B cell (primary cell): ENCODE measurements at places on chromosomes 4 and X.
A peak's percentile ranks its signal among the peaks of the same experiment; 100 is the strongest.

DNA sequence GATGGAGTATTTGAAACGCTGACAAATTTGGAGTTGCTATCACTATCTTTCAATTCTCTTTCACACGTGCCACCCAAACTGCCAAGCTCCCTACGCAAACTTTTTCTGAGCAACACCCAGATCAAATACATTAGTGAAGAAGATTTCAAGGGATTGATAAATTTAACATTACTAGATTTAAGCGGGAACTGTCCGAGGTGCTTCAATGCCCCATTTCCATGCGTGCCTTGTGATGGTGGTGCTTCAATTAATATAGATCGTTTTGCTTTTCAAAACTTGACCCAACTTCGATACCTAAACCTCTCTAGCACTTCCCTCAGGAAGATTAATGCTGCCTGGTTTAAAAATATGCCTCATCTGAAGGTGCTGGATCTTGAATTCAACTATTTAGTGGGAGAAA lies 13.2 kb downstream of the TLR8 start:
- DNase-seq, result no peak

GRCh38 chr4:15547392-15547791 lies 77.7 kb downstream of the CC2D2A start:
- no peak for DNase-seq

DNA sequence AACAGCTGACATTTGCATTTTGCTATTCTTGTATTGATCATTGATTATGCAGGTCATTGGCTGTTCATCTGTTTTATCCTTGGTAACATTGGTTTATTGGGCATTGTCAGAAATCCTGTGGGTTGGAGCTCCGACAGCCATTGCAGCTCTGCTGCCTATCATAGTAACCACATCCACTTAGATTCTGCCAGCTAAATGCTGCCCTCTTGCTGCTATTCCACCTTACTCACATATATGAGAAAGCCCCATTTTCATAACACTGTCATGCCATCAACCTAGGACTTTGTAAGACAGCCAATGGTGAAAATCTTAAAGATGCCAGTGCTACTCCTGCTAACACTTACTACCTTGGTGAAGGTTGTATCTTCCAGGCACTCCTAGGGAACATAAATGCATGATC lies 187.3 kb upstream of the CXCL13 start:
- peak; percentile 18 for DNase-seq

- DNase-seq, result no peak
Observed at GRCh38 chr4:76654791-76655190, 219.8 kb downstream of the SHROOM3 start.

DNA sequence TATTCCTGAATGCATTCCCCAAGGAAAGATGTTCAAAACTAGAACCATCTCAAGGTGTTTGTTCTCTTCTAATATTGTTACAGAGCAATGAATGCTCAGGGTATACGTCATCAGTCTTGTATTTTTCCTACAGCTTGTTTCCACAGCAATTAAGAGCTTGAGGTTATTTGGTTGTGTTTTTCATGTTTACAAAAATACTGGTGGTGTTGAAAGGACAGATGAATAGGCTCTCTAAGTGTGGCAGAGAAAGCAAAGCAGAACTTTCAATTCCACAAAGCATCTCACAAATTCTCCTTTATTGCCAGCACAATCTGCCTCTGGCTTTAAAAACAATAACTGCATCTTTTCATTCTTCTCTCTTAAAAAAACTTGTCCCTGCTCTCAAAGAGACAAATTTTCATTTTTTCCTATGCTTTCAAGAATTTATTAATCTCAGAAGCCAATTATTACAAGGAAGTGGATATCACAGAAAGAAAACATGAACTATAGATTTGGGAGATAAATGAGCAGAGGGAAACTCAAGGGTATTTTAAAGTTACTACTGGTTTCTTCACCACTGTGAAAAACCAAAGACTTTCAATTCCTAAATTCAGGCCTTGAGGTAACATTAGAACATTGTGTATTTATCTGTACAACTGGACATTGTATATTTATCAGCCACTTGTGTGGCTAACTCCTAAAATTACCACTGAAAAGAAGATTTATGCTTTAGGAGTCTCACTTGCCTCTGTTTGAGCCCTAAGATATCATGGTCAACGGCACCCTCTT lies 49.2 kb downstream of the DDX53 start:
- no peak for DNase-seq

DNA sequence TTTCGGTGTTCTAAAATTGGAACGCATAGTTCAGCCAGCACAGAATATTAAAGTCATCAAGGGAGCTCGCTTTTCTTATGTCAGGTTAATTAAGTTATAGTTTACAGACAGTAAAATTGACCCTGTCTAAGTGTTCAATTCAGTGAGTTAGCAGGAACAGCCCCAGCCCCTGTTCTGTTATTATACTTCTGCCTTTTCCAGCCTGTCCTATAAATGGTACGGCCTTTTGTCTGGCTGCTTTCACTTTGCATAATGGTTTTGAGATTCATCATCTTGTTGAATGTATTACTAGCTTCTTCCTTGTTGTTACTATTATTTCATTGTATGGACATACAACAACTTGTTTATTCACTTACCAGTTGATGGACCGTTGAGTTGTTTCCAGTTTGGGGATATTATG lies 9.5 kb downstream of the CXCL13 start:
- DNase-seq, result no peak

GRCh38 chr4:147639388-147639787 lies 22.2 kb downstream of the TMEM184C start:
- no peak for DNase-seq
